ENCODE measurements at places on chromosomes 3 and 15. TPM values are rescaled to one million over a fixed set of nuclear protein-coding genes. Genes with fewer than 3 reads are reported as not detected.

Gene PPP1R14D
- not detected for total RNA-seq

Gene GPR62
- total RNA-seq, result not detected

Gene ACKR2
- total RNA-seq, result 11.2 TPM

Gene RPUSD3
- 28.9 TPM for total RNA-seq

Gene VWA5B2
- 0.05 TPM for total RNA-seq

Gene NDN
- total RNA-seq, result 40.3 TPM

Gene LRRC31
- total RNA-seq, result not detected

Gene MME
- total RNA-seq, result 20.8 TPM

Gene NME9
- not detected for total RNA-seq

Gene TMEM207
- total RNA-seq, result not detected

Gene IDH3A
- 35.6 TPM for total RNA-seq

Gene TNFSF10
- total RNA-seq, result 180 TPM

Gene EPHA3
- total RNA-seq, result 0.14 TPM

Gene FETUB
- total RNA-seq, result not detected

Gene HCLS1
- 19.4 TPM for total RNA-seq

Gene ECE2
- not detected for total RNA-seq

Gene FOXL2NB
- total RNA-seq, result under 0.01 TPM

Gene CCR2
- not detected for total RNA-seq

Gene SUCNR1
- total RNA-seq, result not detected

Gene UBE2E2
- total RNA-seq, result 28.0 TPM

Gene SATB1
- total RNA-seq, result 12.1 TPM

Gene AQP9
- not detected for total RNA-seq

Gene ITGB5
- 107 TPM for total RNA-seq

Gene CKMT1A
- total RNA-seq, result not detected
